Osteocyte (in vitro differentiated cells): ENCODE measurements at places on chromosomes 1 and 21. TPM values are rescaled to one million over a fixed set of nuclear protein-coding genes. Genes with fewer than 3 reads are reported as not detected.

Gene KAZN
- 43.3 and 47.1 TPM in 2 replicates for total RNA-seq

Gene TSSK3
- total RNA-seq = 3.5 and 4.4 TPM in 2 replicates

Gene ADGRL4
- total RNA-seq = 8.2 and 9.5 TPM in 2 replicates

Gene SLC35A3
- total RNA-seq = 14.0 and 21.3 TPM in 2 replicates

Gene IVL
- total RNA-seq = not detected in 2 replicates

Gene EXTL1
- total RNA-seq = 0.30 and 0.34 TPM in 2 replicates

Gene OR2L13
- not detected in 2 replicates for total RNA-seq

Gene KLHDC7A
- total RNA-seq = not detected in 2 replicates

Gene ATP1A2
- 8.2 and 8.5 TPM in 2 replicates for total RNA-seq

Gene LAMB3
- total RNA-seq = 2.6 and 4.1 TPM in 2 replicates

Gene POTED
- not detected in 2 replicates for total RNA-seq

Gene SPRR2B
- not detected in 2 replicates for total RNA-seq

Gene PLA2G5
- not detected in 2 replicates for total RNA-seq

Gene OMA1
- total RNA-seq = 9.2 and 12.1 TPM in 2 replicates

Gene TMCO2
- not detected in 2 replicates for total RNA-seq

Gene PDZK1
- 0.31 and 0.40 TPM in 2 replicates for total RNA-seq

Gene FCGR3B
- not detected in 2 replicates for total RNA-seq

Gene OLFM3
- not detected in 2 replicates for total RNA-seq

Gene AIM2
- total RNA-seq = not detected in 2 replicates

Gene ORC1
- 1.9 and 3.0 TPM in 2 replicates for total RNA-seq

Gene IQCC
- total RNA-seq = 3.0 and 3.1 TPM in 2 replicates

Gene SPATA46
- not detected in 2 replicates for total RNA-seq

Gene PYHIN1
- not detected in 2 replicates for total RNA-seq

Gene FABP3
- total RNA-seq = 27.1 and 30.0 TPM in 2 replicates

Gene MARK1
- total RNA-seq = 1.2 and 1.8 TPM in 2 replicates

Gene RGS13
- not detected in 2 replicates for total RNA-seq

Gene TSPAN2
- 3.1 and 3.5 TPM in 2 replicates for total RNA-seq

Gene KIF21B
- total RNA-seq = 0.63 and 0.97 TPM in 2 replicates

Gene FAM89A
- 14.8 and 15.5 TPM in 2 replicates for total RNA-seq

Gene SNIP1
- total RNA-seq = 16.1 and 22.4 TPM in 2 replicates

Gene CACYBP
- total RNA-seq = 58.3 and 75.7 TPM in 2 replicates

Gene CFAP74
- total RNA-seq = not detected in 2 replicates

Gene TFF2
- not detected in 2 replicates for total RNA-seq

Gene RHBDL2
- not detected in 2 replicates for total RNA-seq

Gene OVAAL
- total RNA-seq = not detected in 2 replicates

Gene AMY2B
- total RNA-seq = 8.2 and 10.0 TPM in 2 replicates

Gene RCSD1
- not detected in 2 replicates for total RNA-seq

Gene CSMD2
- total RNA-seq = not detected in 2 replicates

Gene AURKAIP1
- total RNA-seq = 116 and 120 TPM in 2 replicates

Gene MAP3K7CL
- total RNA-seq = 1.8 and 2.4 TPM in 2 replicates

Gene PLCH2
- total RNA-seq = 11.7 and 12.6 TPM in 2 replicates

Gene LRP8
- 4.4 and 6.3 TPM in 2 replicates for total RNA-seq

Gene ARTN
- 0.81 and 1.1 TPM in 2 replicates for total RNA-seq

Gene TP73
- total RNA-seq = 0.16 and 0.24 TPM in 2 replicates

Gene CLEC20A
- not detected in 2 replicates for total RNA-seq

Gene ZNF281
- 18.0 and 18.2 TPM in 2 replicates for total RNA-seq

Gene STPG1
- 5.3 and 5.4 TPM in 2 replicates for total RNA-seq

Gene ICOSLG
- total RNA-seq = 9.6 and 10.5 TPM in 2 replicates

Gene CAMSAP2
- 44.7 and 47.8 TPM in 2 replicates for total RNA-seq
